ENCODE measurements at places on chromosomes 6 and 20.
A peak's percentile ranks its signal among the peaks of the same experiment; 100 is the strongest.

- DNase-seq: peak; percentile 24
Observed at GRCh38 chr6:11062715-11063114, 18.6 kb upstream of the ELOVL2 start.

DNA sequence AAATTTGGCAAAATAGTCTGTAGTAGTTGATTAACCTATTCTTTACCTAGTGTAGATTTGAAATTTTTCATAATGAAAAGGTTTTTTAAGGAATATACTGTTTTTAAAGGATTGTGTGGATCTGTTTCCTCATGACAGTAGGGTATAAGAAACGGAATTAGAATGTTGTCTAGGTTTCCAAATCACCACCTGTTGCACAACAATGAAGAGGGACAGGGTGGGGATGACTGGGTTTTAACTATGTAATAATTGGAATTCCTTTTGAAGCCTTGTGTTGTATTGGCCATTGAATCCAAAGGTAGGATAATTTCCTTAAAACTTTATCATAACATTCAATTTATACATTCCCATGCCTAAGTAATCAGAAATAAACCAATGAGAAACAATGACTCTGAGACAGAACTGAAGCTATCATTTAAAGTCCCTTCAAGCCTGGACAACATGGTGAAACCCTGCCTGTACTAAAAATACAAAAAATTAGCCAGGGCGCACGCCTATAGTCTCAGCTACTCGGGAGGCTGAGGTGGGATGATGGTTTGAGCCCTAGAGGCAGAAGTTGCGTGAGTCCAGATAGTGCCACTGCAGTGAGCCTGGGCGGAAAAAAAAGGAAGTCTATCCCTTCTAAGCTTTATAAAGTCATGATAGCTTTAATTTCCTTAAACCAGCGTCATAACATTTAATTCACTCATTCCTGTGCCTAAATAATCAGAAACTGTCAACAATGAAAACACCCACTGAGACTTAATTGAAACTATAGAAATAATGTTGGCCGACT is 18.3 kb upstream of the SLC17A5 start:
- no peak for DNase-seq

GRCh38 chr6:1868561-1869261 is 259.0 kb downstream of the FOXC1 start:
- no peak for DNase-seq

GRCh38 chr20:50339466-50339901 is 148.9 kb downstream of the CEBPB start:
- DNase-seq: no peak

- no peak for DNase-seq
Observed at GRCh38 chr6:41539204-41539603, 7.0 kb upstream of the FOXP4 start.

DNA sequence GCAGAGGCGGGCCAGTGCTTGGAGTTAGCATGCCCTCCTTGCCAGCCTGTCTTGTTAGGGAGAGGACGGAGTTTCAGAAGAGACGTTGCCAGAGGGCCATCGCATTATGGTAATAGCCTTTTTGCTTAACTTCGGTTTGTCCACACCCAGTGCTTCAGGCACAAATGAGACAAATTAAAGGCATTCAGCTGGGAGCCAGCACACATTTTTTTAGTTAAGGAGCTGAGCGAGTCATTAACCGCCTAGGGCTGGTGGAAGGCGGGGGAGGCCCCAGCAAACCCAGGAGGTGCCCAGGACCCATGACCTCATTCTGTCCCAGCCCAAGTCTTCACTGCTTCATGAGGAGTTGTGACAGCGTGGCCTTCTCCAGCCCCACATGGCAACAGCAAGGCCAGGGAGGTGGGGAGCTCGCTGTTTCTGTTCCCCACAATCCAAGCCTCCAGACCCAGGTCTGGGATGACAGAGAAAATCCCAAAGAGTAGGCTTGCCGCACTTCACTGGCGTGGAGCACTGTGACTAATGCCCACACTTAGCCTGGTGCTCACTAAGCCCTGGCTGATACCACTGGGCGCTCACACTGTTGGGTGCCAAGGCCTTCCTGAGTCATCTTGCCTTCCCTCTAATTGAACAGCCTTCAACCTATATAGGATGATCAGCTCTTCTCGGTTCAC is 237.1 kb downstream of the ANKRD60 start:
- peak; percentile 88 for DNase-seq

DNA sequence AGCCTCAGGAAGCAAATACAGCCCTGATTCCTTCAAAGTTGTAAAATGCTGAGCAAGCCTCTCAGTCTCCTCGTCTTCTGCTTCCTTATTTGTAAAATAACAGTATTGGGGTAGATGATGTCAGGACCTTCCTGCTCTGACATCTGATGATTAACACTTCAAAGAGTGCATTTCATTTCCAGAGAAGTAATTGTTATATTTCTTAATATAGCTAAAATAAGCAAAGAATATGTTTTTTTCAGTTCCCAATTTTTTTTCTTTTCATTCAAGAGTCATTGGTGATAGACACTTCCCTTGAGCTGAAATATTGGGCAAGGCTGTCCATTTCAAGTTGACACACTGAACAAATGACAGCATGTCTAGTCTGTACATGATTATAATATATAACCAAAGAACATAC is 53.4 kb downstream of the SLX4IP start:
- DNase-seq: no peak

DNA sequence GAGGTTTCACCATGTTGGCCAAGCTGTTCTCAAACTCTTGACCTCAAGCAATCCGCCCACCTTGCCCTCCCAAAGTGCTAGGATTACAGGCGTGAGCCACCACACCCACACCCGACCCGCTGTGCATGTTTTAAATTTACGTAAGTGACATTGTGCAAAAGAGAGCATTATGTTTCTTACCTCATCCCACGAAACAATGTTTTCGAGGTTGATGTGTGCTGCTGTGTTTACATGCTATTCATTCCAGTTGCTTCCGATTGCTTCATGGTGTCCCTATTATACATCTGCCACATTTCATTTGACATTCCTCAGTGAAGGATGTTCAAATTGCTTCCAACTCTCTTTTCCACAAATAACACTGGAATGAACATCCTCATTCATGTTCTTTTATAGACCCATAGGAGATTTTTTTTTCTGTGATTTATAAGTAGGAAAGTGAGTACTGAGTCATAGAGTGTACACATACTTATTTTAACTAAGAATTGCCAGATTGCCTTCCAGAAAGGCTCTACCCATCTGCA is 403.9 kb upstream of the JARID2 start:
- peak; percentile 58 for DNase-seq

DNA sequence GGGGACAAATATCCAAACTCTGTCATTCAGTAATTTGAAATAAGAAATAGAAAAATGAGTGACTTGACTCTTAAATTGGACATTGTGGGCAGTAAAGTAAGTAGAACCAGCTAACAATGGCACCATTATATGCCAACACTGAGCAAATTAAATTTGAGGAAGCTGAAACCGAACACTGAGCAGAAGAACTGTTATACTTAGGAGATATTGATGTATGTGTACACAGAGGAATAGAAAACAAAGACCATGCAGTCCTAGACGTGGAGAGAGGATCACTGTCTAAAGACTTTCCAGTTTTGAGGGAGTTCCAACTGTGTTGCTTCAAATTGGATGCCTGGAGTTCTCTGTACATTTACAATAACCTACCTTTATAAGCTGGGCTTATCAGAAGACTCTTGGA is 427.0 kb upstream of the EYS start:
- peak; percentile 76 for DNase-seq

GRCh38 chr20:4181956-4182945 is 166.9 kb upstream of the RNF24 start:
- DNase-seq: no peak

DNA sequence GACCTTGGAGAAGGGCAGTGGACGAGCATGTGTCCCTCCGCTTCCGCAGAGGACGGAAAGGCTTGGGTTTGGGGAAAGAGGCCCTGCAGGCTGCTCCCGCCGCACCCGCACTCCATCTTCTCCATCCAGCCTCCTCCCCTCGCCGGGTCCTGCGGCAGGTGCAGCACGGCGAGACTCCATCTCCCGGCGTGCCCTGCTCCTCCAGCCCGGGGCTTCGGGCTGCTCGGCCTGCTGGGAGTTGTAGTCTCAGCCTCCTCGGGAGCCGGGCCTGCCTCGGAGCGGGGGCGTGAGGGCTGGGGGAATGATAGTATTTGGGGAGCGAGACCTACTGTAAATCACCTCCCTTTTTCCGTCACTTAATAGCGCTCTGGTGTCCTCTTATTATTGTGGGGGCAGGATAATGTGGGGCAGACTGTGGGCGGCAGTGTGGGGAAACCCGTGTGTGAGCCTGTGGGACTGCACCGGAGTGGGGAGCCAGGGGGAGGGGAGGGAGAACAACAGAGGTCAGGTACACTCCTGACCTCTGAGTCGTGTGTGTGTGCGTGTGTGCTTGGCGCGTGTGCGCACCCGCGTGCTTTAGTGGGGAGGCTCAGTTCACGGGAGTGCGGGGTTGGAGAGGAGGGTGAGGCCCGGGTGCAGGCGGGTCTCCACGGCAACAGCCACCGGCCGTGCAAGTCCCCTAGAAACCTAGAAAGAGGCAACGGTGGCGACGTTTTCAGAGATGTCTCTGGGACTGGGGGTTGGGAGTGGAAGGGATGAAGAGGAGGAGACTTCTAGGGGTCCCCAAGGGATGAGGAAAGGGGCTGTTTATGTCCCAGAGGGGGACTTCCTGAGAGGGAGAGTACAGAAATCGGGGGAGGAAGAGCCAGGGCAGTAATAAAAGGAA is 4.1 kb downstream of the TTBK1 start:
- peak; percentile 60 for DNase-seq

- no peak for DNase-seq
Observed at GRCh38 chr6:112130878-112131277, 43.5 kb downstream of the FAM229B start.

DNA sequence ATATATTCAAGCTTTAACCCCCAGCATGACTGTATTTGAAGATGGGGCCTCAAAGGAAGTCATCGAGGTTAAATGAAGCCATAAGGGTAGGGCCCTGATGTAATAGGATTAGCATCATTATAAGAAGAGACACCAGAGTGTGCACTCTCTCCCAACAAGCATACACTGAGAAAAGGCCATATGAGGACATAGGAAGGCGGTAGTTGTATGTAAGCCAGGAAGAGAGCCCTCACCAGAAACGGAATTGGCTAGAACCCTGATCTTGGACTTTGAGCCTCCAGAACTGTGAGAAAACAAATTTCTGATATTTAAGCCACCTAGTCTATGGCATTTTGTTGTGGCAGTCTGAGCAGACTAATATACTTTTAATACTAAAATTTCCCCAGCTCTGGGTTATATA is 150.1 kb upstream of the STXBP5 start:
- DNase-seq: no peak

GRCh38 chr6:17851001-17851719 is 136.3 kb downstream of the KIF13A start:
- no peak for DNase-seq

DNA sequence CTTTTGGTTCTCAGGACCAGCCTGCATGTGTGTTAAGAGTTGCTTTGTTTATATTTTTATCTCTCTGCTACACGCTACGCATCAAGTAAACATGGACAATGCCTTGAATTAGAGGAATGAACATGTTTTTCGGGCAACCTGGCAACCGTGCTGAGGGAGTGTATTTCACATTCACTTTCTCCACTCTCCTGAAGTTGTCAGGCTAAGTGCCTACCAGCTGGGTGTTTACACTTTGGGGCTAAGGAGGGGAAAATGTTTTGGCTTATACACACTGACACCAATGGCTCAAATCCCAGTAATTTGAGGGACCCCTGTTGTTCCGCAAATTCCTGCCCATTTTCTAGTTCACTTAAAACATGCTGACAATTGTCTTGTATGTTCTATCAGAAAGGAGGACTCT is 141.5 kb upstream of the PDE7B start:
- DNase-seq: no peak

DNA sequence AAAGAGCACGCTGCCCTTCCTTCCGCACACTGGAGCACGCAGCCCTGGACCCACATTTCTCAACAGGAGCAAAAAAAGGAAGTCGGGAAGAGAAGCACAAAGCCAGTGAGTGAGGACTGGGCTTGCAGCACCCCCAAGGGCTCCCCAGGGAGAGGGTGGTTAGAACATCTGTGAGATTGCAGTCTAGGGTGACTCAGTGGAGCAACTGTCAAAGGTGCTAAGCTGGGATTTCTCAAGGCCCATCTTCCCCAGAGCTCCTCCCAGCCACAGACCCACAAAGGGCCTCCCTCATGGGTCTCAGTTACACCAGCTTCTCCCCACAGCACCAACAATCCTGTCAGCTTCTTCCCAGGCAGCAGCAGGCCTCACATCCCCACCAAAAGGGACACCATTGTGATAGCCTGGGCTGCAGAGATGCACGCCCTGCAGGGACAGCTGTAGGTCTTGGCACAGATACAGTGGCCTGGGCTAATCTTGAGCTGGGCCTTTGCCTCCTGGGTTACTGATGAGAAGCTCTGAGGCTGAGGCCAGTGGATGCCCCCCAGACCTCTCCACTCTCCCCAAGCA is 39.6 kb upstream of the CD93 start:
- no peak for DNase-seq

GRCh38 chr6:55918639-55919038 is 43.2 kb upstream of the BMP5 start:
- no peak for DNase-seq

DNA sequence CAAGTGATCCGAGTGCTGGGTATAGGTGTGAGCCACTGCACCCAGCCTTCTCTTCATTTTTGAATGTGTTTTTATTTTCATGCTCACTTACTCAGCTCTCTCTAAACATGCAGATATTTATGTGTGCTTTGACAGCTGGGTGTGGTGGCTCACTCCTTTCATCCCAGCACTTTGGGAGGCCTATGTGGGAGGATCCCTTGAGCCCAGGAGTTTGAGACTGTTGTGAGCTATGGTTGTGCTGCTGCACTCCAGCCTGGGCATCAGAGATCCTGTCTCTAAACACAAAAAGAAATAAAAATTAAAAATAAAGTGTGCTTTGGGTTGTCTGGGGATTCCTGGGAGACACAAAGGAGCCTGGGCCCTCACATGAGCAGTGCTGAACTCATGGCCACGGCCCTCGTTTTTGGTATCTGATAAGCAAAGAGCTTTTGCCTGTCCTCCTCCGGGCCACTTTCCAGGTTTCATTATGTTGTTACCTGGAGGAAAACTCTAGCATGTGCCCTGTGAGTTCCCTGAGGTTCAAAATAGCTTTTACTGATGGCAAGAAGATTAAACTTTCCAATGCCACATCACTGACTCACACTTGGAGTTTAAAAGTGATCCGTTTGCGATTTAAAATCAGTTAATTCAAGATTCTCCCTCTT is 78.5 kb downstream of the CD164 start:
- no peak for DNase-seq

- peak; percentile 62 for DNase-seq
Observed at GRCh38 chr6:43454696-43455530, 435 bp downstream of the DLK2 start.

DNA sequence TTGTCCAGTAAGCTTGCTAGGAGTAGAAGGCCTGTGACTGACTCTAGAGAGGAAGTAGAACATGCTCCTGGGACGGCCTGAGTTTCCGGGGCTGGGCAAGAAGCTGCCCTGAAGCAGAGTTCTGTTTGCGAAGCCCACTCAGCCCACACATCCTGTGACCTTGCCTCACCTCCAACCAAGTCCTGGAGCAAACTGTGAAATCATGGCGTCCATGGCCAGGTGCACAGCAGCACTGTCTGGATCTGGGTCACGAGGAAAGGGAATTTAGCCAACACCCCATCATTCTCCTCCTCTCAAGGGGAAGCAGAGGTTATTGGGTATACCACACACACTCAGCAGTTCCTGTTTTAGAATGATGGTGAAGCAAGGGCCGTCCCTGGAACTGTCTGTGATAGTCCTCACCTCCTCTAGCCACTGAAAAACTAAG is 87.5 kb downstream of the CRYBG1 start:
- no peak for DNase-seq
